ENCODE measurements at places on chromosomes 4 and X. TPM values are rescaled to one million over a fixed set of nuclear protein-coding genes. Genes with fewer than 3 reads are reported as not detected.

Gene PSMD10
- total RNA-seq = 98.3 TPM

Gene TLR6
- 2.3 TPM for total RNA-seq

Gene CTAG1A
- total RNA-seq = not detected

Gene GABRE
- total RNA-seq = 36.3 TPM

Gene BEX5
- total RNA-seq = not detected
